GM18507 (cell line): ENCODE measurements at places on chromosomes 4 and X.

- DNase-seq = no peak
Measured at GRCh38 chr4:8589336-8589735, 3.2 kb upstream of the CPZ start.

- DNase-seq = no peak
Measured at GRCh38 chr4:47195706-47196105, 164.3 kb downstream of the GABRB1 start.

DNA sequence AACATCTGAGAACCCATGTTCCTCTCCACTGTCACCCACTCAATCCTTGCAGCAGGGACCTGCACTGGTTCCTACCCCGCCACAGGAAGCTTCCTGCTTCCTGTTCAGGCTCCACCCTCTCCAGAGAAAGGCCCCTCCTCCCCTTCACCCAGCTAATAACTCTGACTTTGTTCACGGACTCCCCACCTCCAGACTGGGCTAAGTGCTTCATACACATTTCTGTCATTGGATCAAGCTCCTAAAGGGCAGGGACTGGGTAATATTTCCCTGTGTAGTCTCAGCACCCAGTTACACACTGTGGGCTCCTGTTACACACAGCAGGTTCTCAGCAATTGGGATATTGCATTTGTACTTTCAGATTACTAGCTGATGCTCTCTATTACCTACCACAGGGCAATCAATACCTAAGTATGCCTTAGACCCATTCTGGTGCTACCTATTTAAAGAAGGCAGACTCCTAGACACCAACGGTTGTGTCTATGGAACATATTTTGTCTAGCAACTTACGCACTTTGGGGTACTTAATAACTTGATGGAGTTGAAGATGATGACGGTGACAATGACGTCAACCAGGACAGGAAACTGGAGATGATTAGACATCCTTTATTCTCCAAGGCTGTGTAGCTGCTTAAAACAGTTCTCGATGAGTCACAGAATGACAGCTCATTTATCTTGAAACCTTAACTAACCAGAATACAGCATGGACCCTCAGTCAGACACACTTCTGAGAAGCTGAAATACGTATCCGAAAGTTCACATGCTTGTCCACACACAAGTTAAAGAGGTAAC, 58.1 kb downstream of the MAML3 start:
- no peak for DNase-seq

DNA sequence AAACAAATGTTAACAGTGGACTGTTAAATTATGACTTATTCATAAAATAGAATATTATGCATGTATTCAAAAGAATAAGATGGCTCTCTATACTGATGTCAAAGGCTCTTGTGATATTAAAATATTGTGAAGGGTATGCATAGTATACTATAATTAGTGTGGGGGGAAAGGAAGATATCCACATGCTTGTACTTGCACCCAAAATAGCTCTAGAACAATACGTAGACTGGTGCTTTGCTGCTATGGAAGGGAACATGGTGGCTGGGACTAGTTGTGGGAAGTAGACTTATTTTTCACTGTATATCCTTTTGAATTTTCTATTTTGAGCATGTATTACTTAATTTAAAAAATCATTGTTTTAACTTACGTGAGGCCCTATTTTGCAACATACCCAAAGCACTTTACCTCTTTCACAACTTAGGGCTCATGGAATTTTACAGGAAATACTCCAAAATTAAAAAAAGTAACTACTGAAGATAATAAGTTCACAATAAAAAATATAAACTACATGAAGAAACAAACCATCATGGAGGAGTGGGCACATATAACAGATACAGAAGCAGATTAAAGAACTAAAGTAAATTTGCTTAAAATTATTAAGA, 7.9 kb downstream of the PGRMC2 start:
- no peak for DNase-seq

- no peak for DNase-seq
Measured at GRCh38 chrX:138287205-138287877, 424.2 kb downstream of the FGF13 start.

DNA sequence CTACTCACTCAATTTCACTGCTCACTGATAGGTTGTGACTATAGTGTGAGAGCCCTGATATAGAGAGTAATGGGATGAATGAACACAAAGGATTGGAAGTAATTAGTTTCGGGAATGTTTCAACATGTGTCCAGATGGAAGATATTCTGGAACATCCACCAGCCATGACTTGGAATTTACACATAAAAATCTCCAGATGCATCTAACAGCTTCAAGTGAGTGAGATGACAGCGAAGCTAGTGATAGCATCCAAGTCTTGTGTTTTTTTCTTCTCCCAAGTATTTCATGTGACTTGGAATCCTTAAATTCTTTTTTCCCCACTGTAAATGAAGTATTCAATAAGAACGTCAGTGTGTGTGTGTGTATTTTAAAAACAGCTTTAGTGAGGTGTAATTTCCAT, 82.1 kb downstream of the CLDN34 start:
- no peak for DNase-seq

DNA sequence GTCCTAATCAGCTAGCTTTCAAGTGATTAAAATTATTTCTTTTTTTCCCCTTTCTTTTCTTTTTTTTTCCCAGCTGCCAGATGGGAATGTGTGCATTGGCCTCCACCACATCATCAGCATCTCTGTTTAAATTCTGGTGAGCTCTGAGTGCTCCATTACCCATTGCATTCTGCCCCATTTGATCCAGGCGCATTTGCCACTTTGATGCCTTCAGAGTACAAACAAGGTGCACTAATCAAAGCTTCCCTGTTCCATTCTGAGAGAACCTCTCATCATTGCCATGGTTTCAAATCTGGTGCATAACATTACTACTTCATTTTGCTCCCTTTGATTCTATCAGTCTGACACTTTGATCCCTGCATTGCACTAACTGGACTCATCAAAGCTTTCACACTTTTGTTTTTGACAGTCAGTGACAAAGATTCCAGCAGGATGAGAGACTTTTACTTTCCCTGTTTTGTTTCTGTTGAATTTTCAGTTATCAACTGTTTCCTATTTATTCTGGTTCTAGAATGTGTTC, 238.8 kb upstream of the PCDH10 start:
- no peak for DNase-seq

GRCh38 chrX:118373538-118373937, 27.6 kb downstream of the WDR44 start:
- DNase-seq = no peak

DNA sequence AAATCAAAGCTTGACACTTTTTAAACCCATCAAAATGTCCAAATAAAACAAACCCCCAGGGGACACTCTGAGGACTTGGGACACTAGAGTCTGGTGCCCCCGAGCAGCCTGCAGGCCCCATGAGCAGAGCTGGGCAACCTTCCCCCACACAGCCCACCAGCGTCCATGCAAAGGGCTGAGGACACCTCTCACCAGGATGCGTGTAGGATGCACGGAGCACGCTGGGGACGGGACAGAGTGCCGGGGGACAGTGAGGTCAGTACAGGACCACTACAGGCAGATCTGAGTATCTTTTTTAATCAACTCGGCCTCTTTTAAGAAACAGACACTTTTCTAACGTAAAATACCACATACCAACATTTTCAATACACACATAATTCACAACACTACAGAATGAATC, 6.9 kb downstream of the GAK start:
- DNase-seq = no peak

DNA sequence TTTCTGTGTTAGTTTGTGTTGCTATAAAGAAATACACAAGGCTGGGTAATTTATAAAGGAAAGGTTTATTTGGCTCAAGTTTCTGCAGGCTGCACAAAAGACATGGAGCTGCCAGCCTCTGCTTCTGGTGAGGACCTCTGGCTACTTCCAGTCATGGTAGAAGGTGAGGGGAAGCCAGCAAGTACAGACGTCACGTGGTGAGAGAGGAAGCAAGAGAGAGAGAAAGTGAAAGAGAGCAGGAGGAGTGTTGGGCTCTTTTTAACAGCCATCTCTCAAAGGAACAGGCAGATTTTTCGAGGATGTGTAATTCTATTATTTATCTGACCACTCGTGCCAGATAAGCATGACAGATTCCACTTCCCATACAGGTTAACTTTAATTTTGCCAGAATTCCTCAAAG, 1199.1 kb downstream of the ADGRL3 start:
- DNase-seq = no peak

GRCh38 chr4:55807556-55807955, 12.0 kb upstream of the EXOC1L start:
- no peak for DNase-seq

GRCh38 chr4:145285928-145286327, 105.5 kb upstream of the OTUD4 start:
- DNase-seq = no peak
